ELR (cell line): ENCODE measurements at places on chromosomes 5 and 9.

DNA sequence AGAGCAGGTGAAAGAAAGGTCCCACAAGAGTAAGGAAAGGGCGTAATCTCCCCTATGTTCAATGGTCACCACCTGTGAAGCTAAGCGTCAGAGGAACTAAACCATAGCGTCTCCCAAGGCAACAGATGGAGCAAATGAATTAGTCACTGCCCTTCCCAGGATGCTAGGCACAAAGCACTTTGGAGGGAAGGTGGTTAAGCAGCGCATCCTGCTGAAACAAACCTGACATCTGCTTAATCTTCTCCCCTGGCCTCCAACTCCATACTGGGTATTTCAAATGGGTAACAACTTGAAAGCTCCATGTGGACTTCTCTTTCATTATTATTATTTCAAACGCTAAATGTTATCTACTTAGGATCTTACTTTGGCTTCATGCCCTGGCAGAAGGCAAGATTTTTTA is 227.3 kb downstream of the MLLT3 start:
- DNase-seq, result no peak

- no peak for DNase-seq
Observed at GRCh38 chr9:124263213-124263612, 5.5 kb downstream of the NEK6 start.

- DNase-seq, result peak; percentile 47
Observed at GRCh38 chr9:101536938-101537337, 3.3 kb downstream of the RNF20 start.

GRCh38 chr9:85212209-85212608 is 529.5 kb downstream of the AGTPBP1 start:
- peak; percentile 53 for DNase-seq

DNA sequence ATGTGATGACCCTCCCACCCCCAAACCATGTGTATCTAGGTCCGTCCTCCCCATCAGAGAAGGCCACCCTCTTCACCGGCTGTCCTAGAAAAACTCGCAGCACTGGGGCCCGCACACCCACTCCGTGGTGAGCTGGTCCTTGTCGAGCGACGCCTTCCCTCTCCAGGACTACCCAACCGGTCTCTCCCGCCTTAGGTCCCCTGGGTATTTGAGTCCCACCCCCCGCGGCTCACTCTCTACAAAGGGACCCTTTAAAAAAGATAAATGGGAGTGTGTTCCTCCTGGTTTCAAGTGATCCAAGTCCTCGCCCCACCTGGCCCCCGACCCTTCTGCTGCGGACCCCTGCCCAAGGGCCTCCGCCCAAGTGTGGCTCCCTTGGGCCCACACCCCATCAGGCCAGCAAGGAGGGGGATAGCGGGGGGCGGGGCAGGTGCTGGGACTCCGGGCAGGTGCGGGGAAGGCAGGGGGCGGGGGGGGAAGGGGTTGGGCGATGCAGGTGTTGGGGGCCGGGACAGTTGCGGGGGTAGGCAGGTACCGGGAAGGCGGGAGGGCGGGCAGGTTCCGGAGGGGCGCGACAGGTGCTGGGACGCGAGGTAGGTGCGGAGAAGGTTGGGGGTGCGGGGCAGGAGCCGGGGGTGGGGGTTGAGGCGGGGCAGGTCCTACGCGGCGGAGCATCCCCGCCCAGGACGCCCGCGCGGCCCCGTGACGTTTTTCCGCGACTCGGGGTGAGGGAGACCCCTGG is 970 bp upstream of the ARRDC1 start:
- no peak for DNase-seq

DNA sequence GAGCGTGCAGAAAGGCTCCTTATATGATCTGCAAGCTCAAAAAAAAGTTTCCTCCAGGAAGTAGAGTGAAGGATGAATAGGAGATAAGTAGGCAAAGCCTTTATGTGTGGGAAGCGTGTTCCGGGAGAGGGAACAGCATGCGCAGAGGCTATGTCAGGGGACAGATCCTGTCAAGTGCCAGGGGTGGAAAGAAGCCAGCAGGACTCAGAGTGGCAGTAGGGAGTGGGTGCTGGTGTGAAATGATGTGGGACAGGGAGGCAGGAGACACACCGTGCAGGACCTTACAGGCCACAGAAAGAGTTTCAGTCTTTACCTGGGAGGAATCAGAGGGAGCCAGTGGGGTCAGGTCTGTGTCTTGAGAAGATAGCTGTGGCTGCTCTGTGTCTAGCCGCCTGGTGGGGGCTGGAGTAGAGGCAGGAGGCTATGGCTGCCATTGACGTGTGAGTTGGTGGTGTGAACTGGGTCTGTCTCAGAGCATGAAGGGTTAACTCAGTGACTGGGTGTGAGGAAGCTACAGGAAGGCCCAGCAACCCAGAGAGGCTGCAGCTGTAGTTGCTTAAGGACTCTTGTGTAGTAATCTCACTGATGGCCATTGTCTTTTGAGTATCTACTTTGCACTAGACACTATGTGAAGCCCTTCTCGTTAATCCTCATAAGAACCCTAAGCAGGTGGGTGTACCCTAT is 71.3 kb downstream of the PPARGC1B start:
- DNase-seq, result no peak

GRCh38 chr9:86891091-86891490 is 56.2 kb downstream of the GAS1 start:
- DNase-seq, result no peak

GRCh38 chr9:1510712-1511111 is 460.6 kb downstream of the DMRT2 start:
- DNase-seq, result no peak

- DNase-seq, result peak; percentile 4
Observed at GRCh38 chr9:90322296-90322695, 320.3 kb downstream of the DIRAS2 start.

GRCh38 chr9:133603135-133603927 is 5.9 kb downstream of the FAM163B start:
- no peak for DNase-seq

- DNase-seq, result no peak
Observed at GRCh38 chr5:137014731-137015130, 484.4 kb downstream of the SPOCK1 start.

GRCh38 chr9:22976454-22976853 is 529.8 kb downstream of the DMRTA1 start:
- DNase-seq, result peak; percentile 59

- DNase-seq, result no peak
Observed at GRCh38 chr5:69030358-69031062, 63.3 kb upstream of the SLC30A5 start.

GRCh38 chr9:37117956-37118355 is 2.4 kb upstream of the ZCCHC7 start:
- no peak for DNase-seq

DNA sequence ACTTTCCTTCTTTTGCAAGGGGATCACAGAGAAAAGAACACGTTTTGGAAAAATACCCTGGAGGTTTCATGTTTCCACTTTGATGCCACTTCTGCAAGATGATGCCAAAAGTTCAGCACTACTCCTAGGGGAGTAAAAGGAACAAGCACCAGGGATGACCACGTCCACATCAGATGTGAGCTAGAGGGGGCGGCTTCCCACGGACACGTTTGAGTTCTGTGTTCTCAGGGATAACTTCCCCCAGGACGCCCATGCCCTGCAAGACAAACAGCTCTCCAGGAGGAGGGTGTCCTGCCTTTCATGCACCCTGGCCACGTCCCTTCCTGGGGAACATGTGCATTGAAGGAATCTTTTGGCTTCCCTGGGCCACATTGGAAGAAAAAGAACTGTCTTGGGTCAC is 66.6 kb upstream of the TRIO start:
- no peak for DNase-seq

DNA sequence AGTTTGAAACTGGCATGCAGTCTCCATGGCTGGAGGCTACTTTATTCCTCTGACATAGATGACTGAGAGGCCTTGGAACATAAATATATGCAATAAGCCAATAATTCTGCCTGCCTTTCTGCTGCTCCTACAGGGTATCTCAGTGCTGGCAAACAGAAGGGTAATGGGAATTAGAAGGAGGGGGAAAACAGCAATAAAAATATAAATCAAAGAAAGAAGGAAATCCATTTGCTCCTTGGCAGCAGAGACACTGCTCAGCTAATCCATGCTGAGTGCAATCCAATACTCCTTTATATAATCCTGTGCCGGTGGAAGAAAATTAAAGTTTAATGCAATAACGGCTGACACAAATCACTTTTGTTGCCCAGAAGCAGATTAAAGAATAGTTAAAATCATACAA is 478.9 kb downstream of the SPATA31D1 start:
- DNase-seq, result no peak

DNA sequence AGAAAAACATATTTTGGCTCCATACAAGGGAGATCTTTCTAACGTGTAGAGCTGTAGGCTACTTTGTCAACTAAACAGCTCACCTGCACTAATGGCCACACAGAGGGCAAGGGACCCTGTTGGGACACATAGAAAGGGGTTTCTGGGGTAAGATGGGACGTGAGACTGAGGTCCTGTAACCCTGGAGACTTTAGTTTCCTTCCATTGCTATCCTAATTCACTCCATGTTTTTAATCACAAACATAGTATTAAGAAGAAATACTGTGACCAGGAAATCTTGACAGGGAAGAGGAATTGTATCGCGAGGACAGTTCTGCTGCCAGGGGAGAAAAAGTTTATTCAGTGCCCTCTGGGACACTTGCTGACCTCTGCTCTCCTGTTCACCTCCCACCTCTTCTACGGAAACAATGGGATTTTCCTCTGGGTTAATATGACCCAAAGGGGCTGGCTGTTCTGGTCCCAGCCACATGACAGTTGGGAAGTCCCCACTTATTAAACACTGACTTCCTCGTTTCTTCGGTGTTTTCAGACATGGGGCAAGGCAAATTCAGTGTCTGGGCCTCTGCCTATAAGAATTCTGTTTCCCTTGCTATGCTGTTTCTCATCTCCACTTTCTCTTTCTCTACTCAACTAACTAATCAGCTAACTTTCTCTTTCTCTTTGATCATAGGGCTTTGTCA is 106.9 kb upstream of the SEMA6A start:
- DNase-seq, result no peak

DNA sequence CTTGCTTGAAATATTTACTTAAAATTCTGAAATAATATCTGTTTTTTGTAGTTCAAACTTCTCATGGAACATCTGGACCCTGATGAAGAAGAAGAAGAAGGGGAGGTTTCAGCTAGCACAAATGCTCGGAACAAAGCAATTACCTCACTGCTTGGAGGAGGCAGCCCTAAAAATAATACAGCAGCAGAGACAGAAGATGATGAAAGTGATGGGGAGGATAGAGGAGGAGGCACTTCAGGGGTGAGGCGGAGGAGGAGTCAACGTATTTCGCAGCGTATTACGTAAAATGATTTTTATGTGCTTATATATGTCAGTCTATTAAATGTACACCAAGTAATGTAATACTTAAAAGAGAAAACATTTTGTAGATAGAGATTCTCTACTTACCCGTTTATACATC is 185.4 kb downstream of the CPLANE1 start:
- DNase-seq, result no peak

- no peak for DNase-seq
Observed at GRCh38 chr5:102902647-102903046, 147.5 kb downstream of the PAM start.

DNA sequence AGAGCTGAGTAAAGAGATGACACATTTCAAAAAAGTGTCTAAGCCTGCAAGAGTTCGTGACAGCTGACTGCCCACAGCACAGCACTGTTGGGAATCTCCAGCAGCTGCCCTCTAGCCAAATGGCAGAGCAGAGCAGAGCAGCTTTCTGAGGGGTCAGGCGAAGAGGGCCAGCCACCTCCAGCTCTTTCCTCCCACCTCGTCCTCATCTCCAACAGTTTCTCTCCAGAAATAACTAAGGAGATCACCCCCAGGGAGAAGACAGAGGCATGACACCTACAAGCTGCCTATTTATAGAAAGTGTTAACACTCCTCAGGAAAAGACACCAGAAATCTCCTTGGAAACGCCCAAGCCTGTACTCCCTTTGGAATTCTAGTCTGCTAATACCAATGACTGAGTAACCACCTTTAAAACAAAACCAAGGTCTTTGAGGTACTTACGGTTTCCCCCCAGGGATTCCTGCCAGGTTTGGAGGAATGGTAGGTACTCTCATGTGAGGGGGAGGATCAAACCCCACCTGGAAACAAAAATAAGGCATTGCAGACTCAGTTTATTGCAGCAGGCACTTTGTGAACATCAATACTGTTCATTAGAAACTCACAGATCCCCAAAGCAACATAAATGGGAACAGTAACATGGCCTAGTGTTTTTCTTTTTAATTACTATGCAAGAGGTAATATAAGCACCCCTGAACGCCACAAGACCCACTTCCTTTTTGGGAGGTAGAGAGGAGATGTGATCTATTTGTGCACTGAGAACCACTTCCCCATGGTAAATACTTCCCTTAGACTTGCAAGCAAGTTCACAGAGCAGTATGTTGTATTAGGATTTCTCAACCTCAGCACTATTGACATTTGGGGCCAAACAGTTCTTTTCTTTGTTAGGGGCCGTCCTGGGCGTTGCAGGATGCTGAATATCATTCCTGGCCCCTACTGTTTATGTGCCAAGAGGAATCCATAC is 79.3 kb downstream of the TLE1 start:
- DNase-seq, result peak; percentile 23

- peak; percentile 17 for DNase-seq
Observed at GRCh38 chr5:114358329-114358728, 3.5 kb upstream of the KCNN2 start.

- peak; percentile 37 for DNase-seq
Observed at GRCh38 chr9:19122490-19123042, 4.7 kb downstream of the PLIN2 start.

DNA sequence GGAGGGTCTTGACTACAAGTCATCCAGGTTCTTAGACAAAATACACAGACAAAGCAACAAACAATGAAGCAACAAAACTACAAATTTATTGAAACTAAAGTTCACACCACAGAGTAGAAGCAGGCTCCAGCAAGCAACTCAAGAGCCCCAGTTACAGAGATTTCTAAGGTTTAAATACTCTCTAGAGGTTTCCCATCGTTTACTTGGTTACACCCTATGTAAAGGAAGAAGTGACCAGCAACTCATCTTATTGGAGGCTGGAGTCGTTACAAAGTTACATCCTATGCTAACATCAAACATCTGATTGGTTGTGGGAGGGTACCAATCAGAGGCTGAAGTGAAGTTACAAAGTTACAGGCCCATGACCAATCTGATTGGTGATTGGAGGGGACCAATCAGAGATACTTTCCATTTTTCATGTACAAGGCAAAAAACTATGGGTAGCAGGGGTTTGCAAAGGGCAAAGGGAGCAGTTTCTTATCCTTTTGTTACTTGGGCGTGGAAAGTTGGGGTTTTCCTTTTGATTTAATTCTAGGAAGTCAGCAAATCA is 2292.6 kb upstream of the C9orf72 start:
- no peak for DNase-seq

GRCh38 chr5:145495741-145496140 is 339.4 kb downstream of the PRELID2 start:
- peak; percentile 89 for DNase-seq

DNA sequence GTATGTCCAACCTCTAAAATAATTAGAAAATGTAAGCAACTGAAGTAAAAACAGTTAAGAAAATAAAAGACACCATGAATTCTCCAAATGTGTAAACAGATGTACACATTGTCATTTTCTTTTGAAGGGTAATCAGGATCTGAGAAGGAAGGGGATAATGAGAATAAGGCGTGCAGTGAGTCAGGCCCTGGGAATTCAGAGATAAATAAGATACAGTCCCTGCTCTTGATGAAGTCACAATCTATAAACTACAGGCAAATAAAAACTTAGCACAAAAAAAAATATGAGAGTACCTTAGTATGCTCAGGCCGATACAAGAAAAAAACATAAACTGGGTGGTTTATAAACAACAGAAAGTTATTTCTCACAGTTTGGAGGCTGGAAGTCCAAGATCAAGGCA is 315.3 kb downstream of the DNAH5 start:
- peak; percentile 28 for DNase-seq
